ENCODE measurements at places on chromosomes 11 and 22.
A peak's percentile ranks its signal among the peaks of the same experiment; 100 is the strongest.

GRCh38 chr22:39703091-39703490 is 132.5 kb downstream of the CACNA1I start:
- no peak for DNase-seq

DNA sequence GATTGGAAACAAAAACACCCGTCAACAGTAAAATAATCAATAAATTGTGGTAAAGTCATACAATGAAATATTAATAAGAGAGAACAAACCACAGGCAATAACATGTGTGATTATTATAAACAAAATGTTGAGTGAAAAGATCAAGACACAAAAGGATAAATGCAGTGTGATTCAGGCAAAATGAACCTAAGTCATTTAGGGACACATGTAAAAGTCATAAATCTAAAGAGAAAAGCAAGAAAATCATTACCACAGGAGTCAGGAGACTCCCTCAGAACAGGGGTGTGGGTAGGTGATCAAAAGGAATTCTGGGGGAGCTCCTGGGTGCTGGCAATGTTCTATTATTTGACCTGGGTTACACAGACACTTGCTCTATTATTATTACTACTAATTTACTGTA is 47.9 kb upstream of the PPP2R1B start:
- DNase-seq: no peak

- DNase-seq: peak; percentile 98
These were observed 43.6 kb downstream of the LRRC32 start for GRCh38 chr11:76626921-76627401.

DNA sequence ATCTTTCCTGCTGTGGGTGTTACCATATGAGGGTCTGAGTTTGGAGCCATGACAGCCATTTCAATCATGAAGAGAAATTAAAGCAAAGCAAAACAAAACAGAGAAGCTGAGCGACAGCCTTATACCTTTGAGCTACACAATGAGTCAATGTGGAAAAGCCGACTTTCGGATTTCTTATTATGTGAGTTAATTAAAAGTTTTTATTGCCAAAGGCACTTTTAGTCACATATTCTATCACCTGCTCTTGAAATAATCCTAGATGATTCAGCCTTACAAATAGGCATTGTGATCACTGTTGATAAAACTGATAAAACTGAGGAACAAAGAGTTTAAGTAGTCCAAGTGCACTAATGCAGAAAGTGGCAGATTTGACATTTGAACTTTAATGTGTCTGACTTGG is 381.9 kb upstream of the TENM4 start:
- no peak for DNase-seq

- DNase-seq: no peak
These were observed 305.9 kb upstream of the MTNR1B start for GRCh38 chr11:92663539-92663938.

GRCh38 chr11:62146476-62147200 is 22.8 kb downstream of the INCENP start:
- no peak for DNase-seq
